ENCODE measurements at places on chromosomes 7 and 10.

- no peak for DNase-seq
These were observed 921.5 kb downstream of the NRG3 start for GRCh38 chr10:82796510-82796909.

GRCh38 chr7:140267381-140268226 is 90.8 kb upstream of the KDM7A start:
- no peak for DNase-seq

DNA sequence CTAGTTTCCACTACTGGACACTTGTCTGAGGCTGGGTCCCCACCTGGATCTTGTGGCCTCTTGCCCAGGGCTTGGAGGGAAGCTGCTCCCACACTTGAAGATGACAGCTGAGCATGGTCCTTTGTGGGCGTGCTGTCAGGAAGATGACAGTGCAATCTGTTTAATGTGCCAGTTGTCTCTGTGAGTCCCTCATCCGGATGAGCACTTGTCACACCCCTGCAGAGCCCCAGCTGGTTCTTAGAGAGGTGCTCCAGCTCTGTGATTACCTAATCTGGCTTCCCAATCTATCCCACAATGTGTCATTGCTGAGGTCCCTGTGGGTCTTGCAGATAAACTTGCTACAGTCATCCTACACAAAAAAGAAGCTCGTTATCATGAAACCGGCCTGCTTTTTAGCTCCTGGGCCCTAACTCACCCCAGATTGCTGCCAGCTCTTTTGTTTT is 34.8 kb upstream of the CCSER2 start:
- DNase-seq, result no peak

- no peak for DNase-seq
These were observed 209.5 kb downstream of the FAM107B start for GRCh38 chr10:14565199-14565598.

- DNase-seq, result no peak
These were observed 2.3 kb upstream of the CTTNBP2 start for GRCh38 chr7:117875566-117875965.

DNA sequence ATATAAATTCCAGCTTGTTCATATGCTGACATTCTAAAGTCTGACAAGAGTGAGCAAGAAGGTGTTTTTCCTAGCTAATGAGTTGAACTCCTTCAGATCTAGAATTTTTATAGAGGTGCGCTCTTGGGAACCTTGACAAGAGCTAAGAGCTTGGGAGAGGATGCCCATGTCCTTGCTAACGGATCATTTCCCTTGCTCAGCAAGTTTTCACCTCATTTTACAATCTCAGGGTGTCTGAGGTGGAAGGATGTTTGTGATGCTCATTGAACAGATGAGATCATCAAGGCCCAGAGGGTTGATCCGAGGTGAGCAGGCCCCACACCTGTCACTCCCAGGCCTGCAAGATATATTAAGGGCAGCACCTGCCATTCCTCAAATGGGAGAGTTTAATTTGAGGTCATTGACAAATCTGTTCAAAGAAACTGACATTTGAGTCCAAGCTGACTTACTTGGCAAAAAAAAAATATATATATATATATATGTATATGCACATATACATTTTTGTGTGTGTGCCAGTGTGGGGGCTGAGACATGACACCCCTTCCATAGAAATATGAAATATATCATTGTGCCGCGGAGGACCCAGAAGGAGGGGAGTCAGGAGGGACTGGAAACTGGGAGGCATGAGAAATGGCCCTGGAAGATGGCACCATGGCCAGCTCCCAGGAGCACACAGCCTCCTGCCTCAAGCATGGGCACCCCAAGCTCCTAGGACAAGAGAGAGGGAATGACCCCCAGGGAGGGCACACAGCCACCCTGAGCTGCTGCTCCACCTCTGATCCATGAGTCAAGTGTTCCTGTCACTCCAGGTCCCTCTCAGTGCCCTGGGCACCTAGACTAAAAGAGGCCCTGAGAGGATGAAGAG is 17.3 kb upstream of the TMEM72 start:
- no peak for DNase-seq

DNA sequence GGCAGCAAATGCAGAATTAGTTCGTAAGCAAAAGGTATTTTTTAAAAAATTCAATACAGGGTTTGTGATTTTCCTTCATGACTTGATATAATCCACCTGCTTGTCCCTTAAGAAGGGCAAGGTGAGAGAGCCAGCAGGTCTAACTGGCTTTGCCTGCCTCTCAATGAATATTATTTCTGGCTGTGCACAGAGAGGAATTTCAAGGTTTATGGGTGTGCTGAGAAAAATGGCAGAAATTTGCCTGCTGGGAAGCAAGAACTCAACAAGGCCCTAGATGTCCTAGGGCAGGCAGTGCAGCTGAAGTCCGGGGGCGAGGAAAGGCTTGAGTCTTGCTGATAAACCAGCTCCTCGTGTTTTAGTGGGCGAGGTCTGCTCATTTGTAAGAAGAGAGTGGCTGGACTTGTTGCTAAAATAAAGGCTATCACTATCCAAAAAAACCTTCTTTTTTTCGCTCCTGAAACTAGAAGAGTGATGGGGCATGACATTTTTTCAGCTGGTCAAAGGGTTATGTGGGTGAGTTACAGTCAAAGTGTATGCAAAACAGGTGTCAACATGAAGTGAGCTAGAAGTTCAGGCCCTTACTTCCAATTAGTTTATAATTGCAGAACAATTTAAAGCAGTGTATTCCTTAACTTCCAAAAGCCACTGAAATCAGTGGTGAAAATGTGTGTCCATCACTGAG is 385.8 kb upstream of the KLF6 start:
- no peak for DNase-seq

GRCh38 chr10:103824281-103824680 is 31.1 kb downstream of the SH3PXD2A start:
- DNase-seq, result no peak

GRCh38 chr7:114070246-114070645 is 151.4 kb upstream of the PPP1R3A start:
- DNase-seq, result no peak

- DNase-seq, result no peak
These were observed 152.3 kb upstream of the LANCL2 start for GRCh38 chr7:55212838-55213237.

- DNase-seq, result no peak
These were observed 229.9 kb downstream of the KIAA1217 start for GRCh38 chr10:24438800-24439199.

DNA sequence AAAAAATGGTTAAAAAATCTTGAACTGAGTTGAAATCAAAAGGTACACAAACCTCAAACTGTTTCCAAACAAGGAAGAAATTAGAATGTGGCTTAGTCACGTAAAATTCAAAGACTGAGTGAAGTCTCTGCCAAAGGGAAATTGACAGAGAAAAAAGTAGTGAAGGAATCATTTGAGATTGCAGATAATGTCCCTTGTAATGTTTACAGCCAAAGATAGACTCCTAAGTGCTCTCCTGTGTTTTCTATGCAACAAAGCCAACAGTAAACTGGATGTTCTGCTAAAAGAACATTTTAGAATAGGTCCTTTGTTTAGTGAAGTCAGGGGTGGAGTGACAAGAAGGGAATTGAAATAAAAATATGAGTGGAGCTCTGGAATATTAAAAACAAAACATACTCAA is 117.9 kb downstream of the ITGA8 start:
- DNase-seq, result no peak

GRCh38 chr7:109003742-109004141 is 434.1 kb downstream of the DNAJB9 start:
- no peak for DNase-seq

DNA sequence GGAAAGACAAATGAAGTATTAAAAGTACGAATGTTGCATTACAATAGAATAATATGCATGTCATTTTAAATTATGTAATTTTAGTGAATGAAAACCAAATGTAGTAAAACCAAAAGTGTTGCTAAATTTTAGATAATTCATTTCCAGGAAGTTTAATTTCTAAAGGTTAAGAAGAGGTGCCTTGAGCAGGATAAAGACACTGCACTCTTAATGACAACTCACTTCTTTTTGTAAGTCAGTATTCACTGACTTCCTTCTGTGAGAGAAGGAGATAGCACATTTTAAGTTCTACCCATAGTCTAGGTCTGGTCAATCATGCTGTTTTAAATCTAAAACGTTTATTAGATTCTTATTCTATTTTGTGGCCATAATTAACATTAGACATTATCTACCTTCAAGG is 160.2 kb downstream of the CRPPA start:
- DNase-seq, result no peak

DNA sequence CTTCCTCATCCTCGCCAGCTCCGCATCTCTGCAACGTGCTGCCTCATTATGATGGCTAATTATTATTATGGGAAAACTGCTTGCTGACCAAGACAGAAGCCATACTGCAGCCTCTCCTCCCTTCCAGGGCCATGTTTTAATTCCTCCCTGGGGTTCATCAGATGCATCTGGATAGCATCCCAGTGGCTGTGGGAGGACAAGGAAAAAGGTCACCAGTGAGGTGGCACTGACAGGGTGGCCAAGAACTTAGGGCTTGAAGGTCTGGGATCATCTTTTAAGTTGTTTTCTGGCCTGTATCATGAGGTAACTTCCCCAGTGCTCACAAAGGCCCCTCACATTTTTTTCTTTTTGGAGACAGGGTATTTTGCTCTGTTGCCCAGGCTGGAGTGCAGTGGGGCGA is 39.6 kb downstream of the KCNH2 start:
- DNase-seq, result no peak

DNA sequence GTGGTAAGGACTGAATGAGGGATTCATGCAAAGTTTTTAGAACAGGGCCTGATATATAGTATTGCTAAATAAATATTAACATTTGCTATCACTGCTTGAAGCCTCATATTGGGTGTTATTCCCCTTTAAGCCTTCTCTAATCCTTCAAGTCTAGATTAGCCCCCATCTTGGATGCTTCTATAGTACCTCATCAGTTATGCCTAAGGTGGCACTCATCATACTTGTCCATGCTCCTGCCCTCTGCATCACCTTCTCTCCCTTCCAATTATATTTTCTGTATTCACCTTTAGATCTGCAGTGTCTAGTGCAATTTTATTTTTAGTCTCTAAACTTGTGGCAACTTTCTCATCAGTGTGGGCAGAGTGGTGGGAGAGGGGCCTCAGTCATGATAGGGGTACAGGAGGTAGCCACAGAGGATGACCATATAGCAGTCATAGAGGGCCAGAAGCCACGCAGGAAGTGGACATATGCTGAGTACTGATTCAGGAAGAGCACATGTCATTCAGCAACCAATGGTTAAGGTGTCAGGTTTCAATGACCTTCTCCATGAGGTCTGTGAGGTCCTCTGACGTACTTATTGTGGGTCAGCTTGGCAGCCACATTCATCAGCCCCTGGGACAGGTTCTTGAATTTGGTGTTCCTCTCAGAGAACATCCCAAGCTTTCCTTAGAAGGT is 2.5 kb downstream of the ENTPD1 start:
- no peak for DNase-seq

- DNase-seq, result no peak
These were observed 171.4 kb downstream of the DKK1 start for GRCh38 chr10:52485462-52485861.

DNA sequence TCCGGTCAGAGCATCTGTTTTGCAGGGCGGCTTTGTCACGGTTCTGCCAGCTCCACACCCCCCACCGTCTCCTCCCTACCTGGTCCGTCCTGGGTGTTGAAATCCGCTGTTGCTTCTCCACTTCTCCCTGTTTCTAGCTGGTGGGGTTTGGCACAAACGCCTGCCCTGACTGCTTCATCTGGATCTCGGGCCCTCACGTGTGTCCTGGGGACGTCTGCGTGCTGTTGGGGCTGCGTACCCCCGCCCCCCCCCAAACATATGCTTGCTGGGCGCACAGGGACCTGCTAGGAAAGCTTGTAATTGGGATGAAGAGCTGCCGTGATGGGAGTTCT is 11.3 kb downstream of the AMZ1 start:
- DNase-seq, result no peak

DNA sequence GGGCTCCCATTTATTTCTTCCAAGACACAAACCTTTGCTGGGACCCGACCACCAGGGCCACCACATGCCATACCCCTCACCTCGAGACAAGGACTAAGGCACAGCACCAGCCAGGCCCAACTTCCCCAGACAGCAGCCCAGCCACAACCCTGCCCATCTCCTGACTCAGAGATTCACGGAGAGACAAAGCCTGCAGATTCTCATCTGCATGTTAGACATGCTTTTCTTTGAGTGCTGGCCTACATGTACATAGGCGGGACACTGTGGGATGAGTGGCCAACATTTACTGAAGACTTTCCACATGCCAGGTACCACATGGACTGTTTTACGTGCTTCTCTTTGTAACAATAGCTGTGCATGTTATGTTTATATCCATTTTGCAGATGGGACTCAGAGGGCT is 221.3 kb upstream of the ZMIZ1 start:
- no peak for DNase-seq

- no peak for DNase-seq
These were observed 293.0 kb upstream of the IMMP2L start for GRCh38 chr7:111855161-111855841.

- no peak for DNase-seq
These were observed 602.5 kb downstream of the GRID1 start for GRCh38 chr10:85764108-85764507.

DNA sequence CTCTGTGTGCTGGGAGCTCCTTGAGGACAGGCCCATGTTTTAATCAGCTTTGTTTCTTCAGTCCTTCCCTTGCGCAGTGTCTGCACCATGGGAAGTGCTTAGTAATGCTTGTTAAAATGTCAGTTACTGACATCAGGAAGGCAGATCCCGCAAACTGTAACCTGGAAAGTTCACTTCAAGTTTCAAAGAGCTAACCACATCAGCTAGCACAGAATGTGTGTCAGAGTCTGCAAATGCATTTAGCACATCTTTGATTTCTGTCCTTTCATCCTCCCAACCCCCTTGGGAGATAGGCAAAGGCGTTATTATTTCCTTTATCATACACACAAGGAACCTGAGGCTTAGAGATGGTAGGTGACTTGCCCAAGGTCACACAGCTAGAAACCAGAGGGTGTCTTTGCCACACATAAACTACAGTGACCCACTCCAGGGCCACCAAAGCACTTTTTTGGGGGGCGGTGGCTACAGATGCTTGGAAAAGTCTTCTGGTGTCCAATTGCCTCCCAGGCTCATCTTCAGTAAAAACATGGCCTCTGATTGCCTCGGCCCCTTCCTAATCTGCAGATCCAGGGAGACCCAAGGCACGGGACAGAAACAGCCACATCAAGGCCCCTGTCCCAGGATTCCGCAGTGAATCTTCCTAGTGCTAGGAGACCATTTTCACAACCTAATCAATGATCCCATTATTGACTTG is 116.2 kb upstream of the GPR26 start:
- no peak for DNase-seq

DNA sequence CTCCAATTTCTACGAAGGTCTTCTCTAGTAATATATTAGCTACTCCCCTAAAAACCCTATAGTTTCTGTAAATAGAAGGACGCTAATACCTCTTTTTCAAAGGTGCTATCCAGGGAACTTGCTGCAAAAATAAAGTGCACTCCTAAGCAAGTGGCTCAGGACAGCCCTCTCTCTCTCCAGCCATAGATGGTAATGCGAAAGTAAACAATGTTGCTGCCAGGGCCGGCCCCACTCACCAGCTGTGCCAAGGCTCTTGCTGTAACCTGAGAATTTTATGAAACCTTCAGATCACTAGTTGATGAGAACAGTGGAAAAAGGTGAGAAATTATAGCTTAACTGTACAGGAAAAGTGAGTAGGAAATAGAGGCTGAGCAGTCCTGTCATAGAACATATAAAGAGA is 10.9 kb upstream of the TAS2R39 start:
- DNase-seq, result no peak

Measured in HS-27A (cell line).